NCI-H748 treated with DMSO at 0.1 percent for 48 hours (cell line): ENCODE measurements at places on chromosomes 13 and 19.
A peak's percentile ranks its signal among the peaks of the same experiment; 100 is the strongest.

- DNase-seq = peak; percentile 51
These were observed 5.6 kb downstream of the BCL3 start for GRCh38 chr19:44753932-44754749.

- DNase-seq = no peak
These were observed 75.9 kb downstream of the MYCBP2 start for GRCh38 chr13:77250975-77251374.

- DNase-seq = no peak
These were observed at the start of gene CCDC70 for GRCh38 chr13:51861723-51862300. Gene CCDC70, plus strand, starts transcription at chr13:51861969. Its CDS starts 3,443 bp downstream, at chr13:51865412.

DNA sequence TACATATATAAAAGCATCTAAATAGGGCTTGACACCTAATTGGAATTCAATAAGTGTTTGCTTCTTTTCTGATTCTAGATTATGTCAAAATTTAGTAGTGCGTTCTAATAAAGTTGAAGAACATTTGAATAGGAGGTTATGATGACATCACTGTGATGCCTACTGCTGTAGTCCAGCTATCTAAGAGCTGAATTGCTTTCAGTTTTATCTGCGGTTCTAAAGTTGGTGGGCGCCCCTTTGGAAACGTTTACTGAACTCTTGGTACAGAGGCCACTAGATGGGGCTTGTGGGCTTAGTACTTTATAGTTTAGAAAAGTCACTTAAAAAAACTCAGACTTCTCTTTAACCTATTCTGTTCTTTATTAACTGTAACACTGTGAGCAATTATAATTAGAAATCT, 776.9 kb downstream of the GPC5 start:
- peak; percentile 36 for DNase-seq

DNA sequence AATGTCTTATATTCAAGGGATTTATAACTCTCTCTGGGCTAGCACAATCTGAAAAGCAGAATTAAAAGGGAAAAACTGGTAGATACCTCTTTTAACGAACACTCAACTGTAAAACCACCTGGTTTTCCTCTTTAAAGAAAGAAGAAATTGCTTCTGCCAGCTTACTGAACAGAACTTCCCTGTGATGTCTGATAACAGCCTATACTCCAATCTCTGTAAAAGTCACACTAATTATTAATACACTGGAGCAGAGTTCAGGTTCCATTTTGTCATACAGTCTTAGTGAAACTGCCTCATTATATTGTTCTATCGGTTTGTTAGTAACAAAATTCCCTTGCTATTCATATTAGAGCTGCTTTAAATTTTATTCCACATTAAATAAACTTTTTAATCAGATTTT, 251.0 kb upstream of the STARD13 start:
- DNase-seq = no peak

DNA sequence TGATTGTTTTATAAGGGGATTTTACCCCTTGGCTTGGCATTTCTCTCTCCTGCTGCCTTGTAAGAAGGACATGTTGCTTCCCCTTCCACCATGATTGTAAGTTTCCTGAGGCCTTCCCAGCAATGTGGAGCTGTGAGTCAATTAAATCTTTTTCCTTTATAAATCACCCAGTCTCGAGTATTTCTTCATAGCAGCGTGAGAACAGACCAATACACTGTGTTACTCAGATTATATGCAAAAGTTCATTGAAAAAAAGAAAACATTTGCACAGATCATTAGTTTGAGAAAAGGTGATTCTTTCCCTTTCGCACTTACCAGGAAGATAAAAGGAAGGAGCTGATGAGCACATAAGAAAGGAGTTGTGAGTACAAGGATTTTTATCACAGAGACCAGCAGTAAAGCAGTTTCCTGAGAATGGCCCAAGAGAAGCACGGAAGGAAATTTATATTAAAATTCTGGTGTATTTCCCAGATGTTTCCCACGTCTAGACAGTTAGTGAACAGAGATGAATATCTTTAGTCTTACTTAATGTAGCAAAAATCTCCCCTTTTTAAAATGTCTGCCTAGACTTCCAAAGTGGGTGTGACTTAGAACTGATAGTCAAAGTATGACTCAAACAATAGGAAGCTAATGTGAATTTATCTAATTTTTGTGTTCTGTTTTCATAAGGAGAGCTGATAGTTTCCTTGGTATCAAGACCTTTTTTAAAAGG, 431.8 kb upstream of the SGCG start:
- no peak for DNase-seq

DNA sequence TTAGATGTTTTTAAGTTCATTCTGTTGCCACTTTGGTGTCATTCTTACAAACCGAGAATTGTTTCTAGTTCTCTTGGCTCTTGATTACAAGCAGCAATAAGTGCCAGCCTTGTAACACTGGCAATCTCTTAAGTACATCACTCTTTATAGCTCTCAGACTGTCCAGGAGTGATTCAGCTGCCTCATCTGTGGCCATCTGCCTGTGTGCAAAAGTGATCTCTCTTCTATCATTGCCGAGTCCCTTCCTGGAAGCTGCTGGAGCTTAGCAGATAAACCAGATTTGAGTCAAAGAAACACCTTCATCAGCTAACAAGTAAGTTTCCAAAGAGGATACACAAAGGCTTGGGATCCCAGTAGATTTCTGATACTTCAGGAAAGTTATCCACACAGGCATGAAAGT, 23.2 kb downstream of the STOML3 start:
- no peak for DNase-seq

GRCh38 chr19:7515110-7515644, 726 bp upstream of the ZNF358 start:
- DNase-seq = no peak

DNA sequence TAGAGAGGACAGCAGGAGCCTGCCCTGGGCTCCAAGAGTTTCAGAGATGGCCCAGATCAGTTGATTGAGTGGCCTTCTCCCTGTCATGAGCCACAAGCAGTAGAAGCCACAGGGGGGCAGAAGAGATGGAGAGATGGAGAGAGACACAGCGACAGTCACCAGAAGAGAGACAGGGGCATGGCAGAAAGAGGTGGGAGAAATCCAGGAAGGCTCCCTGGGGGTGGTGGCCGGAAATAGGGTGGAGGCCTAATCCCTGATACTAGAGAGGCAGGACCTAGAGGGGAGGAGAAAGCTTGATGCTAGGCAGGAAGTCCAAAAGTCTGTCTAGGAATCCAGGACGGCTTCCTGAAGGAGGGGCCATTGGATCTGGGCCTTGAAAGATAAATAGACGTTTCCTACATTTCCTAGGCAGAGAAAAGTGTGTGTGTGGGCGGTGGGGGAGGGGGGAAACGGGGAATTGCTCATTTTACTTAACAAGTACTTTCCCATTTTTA, 9.6 kb upstream of the TPM4 start:
- no peak for DNase-seq

DNA sequence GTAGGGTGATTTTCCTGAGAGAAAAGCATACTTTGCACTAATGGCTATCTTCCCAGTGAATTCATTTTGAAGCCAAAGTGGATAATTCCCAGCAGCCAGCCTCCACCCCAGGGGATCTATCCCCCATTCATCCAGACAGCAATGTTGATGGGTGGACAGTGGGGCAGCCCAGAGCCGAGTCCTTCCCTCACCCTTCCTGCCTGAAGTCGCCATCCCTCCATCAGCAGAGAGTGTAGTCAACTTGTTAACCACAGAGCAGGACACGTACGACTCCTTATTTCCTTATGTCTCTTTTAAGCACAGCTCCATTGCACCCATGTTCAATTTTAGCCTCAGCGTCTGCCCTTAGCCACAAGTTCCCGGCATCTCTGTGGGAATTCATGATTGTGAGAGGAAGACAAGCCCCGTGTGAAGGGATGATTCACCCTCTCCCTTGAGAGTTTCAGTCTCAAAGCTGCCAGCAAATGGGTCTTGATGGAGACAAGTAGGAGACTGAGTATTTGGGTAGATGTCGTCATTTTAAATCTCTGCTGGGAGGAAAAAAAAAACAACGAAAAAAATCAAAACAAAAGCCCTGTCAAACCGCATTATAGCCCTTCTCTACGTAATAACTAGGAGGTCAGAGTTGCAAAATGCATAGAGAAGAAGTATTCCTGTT, 58.3 kb upstream of the MEDAG start:
- DNase-seq = no peak

GRCh38 chr19:11293433-11294389, 2.2 kb upstream of the TSPAN16 start:
- peak; percentile 69 for DNase-seq

DNA sequence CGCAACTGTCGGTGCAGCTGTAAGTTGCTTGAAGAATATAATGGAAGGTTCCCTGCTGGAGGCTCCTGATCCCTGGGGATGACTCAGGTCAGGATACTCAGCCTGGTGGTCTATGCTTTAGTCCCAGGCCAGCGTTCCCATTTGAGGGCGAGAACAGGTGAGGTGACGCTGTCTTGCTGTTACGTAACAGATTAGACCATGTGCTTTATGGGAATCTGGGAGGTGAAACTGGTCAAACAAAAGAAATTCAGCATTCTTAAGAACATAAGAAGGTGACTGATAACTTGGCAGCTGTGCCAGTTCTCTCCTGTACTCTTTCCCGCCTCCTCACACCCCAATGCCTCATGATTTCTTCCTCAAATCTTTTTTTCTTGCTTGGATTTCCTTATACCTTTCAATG, at the start of gene CXCL17:
CXCL17 (minus strand) TSS at position 114 of the 400 bp plus-strand sequence. CDS start 114 bp downstream, outside the sequence.
- no peak for DNase-seq

DNA sequence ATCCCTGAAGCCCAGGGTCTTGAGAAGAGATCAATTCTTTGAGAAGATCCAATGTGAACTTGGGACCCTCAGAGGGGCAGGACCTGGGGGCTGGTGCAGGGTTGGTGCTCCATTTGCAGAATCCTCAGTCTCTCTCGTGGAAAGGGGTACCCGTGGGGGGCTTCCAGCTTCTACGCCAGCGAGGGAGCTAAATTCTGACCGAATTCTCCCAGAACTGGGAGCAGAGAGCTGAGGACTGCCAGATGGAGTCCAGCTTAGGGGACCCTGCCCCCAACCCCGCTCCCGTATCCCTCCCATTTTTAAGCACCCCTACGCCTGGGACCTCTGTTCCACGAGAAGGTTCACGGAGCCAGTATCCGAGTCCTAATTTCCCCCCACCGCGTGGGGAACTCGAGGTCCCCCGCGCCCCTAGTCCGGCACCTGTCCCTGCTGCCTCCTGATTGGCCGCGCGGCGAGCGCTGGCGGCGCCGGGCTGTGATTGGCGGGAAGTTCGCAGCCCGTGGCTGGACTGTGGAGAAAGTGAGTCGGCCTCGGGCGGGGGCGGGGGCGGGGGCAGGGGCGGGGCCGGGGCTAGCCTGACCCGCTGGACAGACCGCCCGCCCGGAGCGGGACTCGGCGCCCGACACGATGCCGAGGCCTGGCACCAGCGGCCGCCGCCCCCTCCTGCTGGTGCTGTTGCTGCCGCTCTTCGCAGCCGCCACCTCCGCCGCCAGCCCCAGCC, 4.4 kb upstream of the LTBP4 start:
- no peak for DNase-seq

GRCh38 chr13:41157048-41157717, 24.6 kb upstream of the KBTBD6 start:
- no peak for DNase-seq

DNA sequence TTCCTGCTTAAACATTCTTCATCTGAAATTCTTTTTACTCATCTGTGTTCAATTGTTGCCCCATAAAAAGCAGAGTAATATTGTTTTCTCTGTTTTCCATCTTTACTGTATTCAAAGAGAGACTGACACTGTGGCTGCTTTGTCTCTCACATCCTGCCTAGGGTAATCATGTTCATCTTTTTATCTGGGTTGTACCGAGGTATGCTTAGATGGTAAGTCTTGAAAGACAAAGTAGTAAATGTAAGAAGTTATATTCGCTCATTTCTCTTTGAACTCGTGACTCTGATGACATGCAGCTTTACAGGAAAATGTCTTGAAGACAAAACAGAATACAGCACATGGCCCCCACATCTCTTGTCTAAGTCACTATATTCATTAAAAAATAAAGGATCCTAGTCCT, 20.0 kb upstream of the CYSLTR2 start:
- no peak for DNase-seq
